ENCODE measurements at places on chromosomes 1 and 21.

DNA sequence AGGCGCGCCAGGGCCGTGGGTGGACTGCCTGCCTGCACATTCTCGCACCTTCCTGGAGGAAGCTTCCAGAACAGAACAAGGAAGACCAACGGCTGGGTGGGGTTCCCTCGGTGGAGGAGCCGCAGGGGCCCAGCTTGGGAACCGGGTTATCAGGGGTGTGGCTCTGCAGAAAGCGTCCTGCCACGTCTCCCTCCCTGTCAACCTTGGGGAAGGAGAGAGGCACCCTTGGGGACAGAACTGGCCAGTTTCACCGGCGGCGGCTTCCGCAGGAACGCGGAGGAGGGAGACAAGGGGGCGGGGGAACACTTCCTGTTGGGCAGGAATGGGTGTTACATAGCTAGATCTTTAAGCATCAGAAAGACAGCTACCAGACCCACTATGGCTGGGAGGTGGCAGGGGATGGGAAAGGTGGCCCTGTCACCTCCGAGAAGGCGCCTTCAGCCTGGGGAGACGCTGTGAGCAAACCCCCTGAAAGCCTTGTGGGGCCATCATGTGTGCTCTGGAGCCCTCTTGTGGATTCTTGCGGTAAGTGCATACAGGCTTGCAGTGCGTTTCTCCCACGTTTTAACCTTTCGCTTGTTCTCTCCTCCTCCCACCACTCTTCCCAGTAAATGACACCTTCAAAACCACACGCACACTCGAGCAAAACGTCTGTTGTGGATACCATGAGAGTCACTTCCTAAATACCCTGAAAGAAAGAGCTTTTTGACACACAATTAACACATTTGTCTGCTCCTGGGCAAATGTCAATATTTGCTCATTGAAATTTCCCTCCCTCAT is 3.8 kb upstream of the PLEKHA6 start:
- peak; percentile 79 for DNase-seq

- no peak for DNase-seq
These were observed 133.3 kb upstream of the SGIP1 start for GRCh38 chr1:66400660-66401059.

DNA sequence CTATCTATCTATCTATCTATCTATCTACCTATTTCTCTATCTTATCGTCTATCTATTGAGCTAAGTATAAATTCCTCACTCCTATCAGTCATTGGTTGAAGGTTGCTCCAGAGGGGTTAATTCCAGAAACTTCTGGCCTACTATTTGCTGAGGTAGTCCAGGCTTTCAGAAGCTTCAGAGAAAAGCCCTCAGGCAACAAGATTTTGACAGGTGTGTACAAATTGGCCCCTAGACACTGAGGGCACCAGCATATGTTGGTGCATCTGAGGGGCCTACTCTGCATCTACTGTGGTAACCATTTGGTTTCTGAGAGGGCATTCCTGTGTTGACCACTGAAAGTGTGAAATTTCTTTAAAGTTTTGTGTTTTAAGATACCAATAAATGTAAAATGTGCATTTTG is 265.2 kb upstream of the B3GALT2 start:
- no peak for DNase-seq

DNA sequence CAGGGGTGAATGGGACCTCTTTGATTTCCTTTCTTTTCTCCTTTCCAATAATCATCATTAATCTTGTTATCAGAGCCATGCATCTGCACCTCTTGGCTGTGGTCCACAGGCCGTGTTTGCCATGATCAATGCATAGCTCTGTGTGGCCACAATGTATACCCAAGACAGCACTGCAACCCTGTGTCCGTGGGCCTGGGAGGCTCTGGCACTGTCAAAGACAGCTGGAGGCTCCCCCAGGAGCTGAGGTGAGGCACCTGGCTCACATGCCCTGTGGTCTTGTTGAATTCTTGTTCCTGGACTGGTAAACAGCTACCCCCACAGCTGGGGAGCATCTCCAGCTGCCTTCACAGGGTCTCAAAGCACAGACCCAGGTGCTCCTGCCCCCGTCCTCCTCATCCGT is 67.2 kb upstream of the SELENON start:
- DNase-seq, result no peak

DNA sequence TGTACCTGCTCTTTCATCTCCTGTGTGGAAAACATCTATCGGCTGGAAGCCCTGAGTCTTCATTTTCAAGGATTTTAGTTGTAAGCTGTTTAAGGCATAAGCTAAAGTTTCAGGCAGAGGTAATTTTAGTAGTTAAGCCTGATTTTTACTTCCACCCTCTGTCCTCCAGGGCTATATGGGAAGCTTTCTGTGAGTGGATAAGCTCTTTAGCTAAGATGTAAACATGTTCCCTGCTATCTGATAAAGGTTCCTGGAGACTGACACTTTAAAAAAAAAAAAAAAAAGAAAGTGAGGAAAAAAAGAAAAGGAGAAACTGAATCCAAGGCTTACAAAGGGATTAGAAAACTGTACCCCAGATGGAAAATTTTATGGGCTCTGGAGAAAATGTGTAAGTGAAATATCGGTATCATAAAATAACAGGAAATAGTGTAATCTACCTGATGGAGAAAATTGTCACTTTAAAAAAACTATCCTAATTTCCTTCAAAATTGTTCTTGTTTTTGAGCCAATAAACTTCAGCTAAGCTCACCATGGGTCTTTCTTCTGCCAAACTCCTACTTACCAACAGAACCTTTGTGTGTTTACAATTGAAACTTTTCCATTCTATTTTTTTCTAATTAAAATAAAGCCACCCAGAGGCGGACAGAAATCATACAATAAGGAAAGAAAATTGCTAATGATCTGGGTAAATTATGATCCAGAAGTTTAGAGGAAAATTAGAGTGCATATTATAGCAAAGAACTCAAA is 180.5 kb downstream of the TGFB2 start:
- no peak for DNase-seq

- DNase-seq, result no peak
These were observed 165.0 kb upstream of the IRF2BP2 start for GRCh38 chr1:234774971-234775370.

DNA sequence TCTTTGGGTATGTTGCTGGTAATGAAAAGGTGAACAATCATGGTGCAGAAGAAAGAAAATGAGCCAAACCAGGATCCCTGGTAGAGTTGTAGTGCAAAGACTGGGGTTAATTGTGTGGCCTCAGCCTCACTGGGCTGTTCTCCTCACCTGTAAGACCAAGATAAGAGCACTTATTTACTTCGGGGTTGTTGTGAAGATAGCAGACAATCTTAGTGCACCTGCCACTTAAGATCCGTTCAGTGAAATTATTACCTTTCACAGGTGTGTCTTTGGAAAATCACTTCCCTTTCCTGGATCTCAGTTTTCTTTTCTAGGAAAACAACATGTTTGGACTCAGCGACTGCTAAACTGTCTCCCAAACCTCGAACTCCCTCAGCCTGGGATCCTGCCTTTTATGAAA is 1.3 kb upstream of the FGGY start:
- no peak for DNase-seq

GRCh38 chr1:29540801-29541357 is 304.6 kb downstream of the PTPRU start:
- no peak for DNase-seq

DNA sequence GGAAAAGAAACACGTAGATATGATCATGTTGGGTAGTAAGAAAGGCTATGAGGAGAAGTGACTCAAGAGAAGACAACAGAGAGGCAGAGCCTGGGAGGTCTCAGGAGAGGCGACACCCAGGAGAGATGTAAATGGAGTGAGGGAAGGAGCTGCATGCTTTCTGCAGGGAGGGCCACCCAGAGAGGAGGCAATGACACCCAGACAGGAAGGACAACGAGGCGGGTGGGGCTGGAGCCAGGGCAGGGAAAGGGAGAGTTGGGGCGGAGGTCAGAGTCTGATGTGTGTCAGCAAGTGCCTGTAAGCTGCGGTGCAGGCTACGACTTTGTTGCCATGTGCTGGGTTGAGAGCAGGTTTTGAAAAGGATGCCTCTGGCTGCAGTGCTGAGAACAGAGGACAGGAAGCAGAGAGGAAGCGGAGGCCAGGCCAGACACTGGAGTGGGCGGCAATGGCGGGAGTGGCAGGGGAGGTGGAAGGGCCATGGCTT is 31.3 kb downstream of the SLC1A7 start:
- DNase-seq, result no peak

DNA sequence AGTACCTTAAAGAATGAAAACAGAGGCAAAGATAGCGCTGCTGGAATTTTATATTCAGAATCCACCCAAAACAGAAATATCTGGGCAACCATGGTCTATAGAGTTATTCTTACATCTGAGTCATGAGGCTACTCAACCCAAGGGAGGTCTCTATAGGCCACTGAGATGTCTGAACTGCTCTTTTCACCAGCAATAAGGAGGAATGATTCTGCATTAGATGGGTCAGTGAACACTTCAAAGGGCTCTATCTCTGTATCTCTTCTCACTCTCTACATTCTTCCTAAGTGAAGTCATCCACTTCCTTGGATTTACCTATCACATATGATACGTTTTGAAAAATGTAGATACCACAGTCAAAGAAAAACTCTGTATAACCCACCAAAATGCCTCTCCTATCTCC is 90.2 kb upstream of the NGF start:
- no peak for DNase-seq

DNA sequence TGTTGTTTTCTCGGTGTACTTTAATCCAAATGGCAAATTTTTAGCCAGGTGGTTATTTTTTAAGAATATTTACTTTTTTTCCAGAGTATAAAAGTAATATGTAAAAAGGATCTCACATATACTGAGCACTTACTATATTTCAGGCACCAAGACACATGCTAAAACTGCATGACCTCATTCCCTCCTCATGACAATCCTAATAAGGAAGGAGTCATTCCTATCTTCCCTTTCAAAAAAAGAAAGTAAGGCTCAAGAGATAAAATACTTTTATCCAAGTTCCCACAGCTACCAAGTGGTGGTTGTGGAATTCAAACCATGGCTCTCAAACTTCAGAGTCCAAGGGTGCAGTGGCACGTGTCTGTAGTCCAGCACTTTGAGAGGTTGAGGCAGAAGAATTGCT is 19.4 kb downstream of the ATP2B4 start:
- no peak for DNase-seq

- DNase-seq, result no peak
These were observed 1.4 kb downstream of the DVL1 start for GRCh38 chr1:1347663-1348419.

- DNase-seq, result no peak
These were observed 7.2 kb upstream of the ETS2 start for GRCh38 chr21:38798481-38798882.

DNA sequence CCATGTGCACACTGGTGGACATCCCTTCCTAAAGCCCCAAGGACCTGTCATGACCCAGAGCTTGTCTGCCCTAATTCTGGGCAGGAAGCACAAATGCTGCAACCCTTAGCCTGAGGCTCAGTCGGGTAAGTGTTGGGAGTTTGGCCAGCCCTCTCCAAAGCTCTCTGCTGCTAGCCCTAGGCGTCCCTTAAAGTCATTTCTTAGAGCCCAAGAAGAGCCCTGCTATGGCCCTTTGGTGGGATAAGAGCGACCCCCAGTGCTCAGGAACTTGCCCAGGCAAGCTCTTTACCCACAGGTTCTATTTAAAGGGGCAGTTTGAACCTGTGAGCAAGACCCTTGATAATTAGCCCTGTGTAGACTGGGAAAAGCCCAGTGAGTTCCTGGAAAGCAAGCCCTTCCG is 356.8 kb downstream of the RRAGC start:
- DNase-seq, result no peak

DNA sequence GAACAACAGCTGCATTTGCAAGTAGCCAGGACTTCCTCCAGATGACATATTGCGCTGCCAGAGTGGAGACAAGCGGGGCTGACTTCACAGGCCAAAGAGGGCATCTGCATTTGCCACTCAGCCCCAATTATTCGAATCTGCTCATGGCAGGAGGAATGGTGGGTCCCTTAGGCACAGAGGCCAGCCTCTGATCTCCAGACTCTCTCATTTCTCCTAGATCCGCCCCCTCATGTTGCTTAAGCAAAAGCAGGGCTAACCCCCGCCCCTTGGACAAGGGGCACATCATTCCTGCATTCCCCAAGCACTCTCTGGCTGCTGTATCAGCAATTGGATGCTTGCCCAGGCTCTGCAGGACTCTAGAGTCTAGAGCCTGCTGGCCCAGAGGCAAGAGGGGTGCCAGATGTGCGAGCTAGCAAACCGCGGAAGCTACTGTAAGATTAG is 262.4 kb downstream of the ST6GALNAC3 start:
- no peak for DNase-seq

DNA sequence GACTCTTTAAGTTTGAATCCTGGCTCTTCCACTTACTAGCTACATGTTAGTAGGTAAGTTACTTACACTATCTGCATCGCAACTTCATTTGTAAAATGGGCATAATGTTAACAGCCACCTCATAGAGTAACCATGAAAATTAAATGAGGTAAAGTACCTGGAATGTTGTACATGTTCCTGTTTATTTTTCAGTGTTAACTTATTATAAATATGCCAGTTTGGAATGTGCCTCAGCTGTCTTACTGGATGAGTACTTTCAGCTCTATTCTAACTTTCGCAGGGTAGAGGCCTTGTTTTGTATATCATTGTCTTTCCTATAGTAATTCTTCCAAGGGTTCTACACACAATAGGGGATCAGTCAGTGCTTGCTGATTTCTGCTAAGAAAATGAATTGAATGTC is 167.4 kb downstream of the DUSP10 start:
- DNase-seq, result no peak

DNA sequence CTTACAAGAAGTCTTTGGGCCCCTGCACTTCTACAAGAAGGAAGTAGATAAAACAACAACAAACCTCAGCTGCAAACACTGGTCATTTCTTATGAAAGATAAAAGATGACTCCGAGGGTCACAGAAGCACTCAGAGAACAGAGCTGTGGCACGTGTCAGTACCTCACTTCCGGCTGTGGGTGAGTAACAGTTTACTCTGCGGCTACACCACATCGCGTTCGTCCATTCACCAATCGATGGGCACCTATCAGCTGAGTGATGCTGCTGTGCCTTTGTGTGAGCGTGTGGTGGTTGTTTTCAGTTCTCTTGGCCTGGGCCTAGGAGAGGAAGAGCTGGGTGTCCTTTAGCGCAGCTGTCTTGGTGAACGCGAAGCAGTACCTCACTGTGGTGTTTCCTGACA is 49.9 kb downstream of the COL6A1 start:
- DNase-seq, result no peak

- DNase-seq, result no peak
These were observed 51.3 kb downstream of the UBE4B start for GRCh38 chr1:10084045-10084444.

DNA sequence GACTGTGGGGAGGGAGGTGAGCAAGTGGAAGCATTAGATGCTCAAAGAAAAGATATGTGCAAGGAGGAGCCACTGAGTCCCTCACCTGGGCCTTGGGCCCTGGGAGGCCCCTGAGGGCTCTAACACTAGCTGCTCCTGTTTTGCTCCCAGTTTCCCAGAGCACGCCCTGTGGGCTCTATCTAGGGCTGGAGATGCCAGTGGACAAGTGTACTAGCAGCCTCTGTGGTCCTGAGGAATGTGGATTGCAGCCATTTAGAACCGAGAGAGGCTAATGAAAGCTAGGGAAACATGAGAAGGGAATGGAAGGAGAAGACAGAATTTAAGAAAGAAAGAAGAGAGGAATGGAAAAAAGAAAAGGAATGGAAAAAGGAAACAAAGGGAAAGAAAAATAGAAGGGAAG is 10.0 kb upstream of the TBX15 start:
- no peak for DNase-seq

- DNase-seq, result no peak
These were observed 604 bp downstream of the FGR start for GRCh38 chr1:27634177-27634984.

GRCh38 chr1:174118751-174119150 is 40.6 kb upstream of the RABGAP1L start:
- DNase-seq, result no peak

GRCh38 chr1:112386024-112386723 is 9.8 kb upstream of the CTTNBP2NL start:
- no peak for DNase-seq

GRCh38 chr1:221816899-221817298 is 75.0 kb upstream of the DUSP10 start:
- DNase-seq, result peak; percentile 56

All from COLO829 (cell line).